ENCODE measurements at places on chromosomes 12 and 14. TPM values are rescaled to one million over a fixed set of nuclear protein-coding genes. Genes with fewer than 3 reads are reported as not detected.

Gene DHRS4
- 25.0 TPM for polyA plus RNA-seq

GRCh38 chr14:104882991-104883660 lies 18.1 kb downstream of the CEP170B start:
- no peaks in the 10 kb centered on the region for H3K27me3 ChIP-seq
- H3K36me3 ChIP-seq = peaks cover 15% of the 10 kb centered on the region
- no peak overlapping the region for H3K27ac ChIP-seq
- H3K4me3 ChIP-seq = no peak overlapping the region

DNA sequence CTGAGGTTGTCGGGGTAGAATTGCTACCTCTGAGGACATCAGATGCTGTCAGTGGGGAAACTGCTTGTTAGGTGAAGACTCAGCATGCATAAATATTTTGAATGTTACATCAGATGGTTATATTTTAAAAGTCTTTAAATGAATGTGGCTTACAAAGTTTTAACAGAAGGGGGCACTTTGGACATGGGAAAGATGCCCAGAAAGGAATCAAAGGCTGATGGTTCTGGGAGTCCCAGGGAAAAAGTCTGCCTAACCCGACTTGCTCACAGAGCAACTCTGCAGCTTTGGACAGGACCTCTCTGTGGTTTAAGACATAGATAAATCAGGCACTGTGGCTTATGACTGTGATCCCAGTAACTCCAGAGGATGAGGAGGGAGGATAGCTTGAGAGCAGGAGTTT lies 474.9 kb downstream of the ATP23 start:
- no peaks in the 10 kb centered on the region for H3K36me3 ChIP-seq
- H3K4me3 ChIP-seq = no peak overlapping the region
- no peak for DNase-seq
- no peaks in the 10 kb centered on the region for H3K27me3 ChIP-seq
- no peaks in the 10 kb centered on the region for H3K4me1 ChIP-seq
- H3K27ac ChIP-seq = no peak overlapping the region

Gene DDX11
- 23.9 TPM for polyA plus RNA-seq

GRCh38 chr14:78286210-78286609 lies 116.0 kb downstream of the NRXN3 start:
- no peak overlapping the region for H3K27ac ChIP-seq
- H3K36me3 ChIP-seq = no peaks in the 10 kb centered on the region
- no peaks in the 10 kb centered on the region for H3K27me3 ChIP-seq
- no peaks in the 10 kb centered on the region for H3K4me1 ChIP-seq
- no peak overlapping the region for H3K4me3 ChIP-seq
- no peak for DNase-seq

Gene FIGNL2
- 1.2 TPM for polyA plus RNA-seq

DNA sequence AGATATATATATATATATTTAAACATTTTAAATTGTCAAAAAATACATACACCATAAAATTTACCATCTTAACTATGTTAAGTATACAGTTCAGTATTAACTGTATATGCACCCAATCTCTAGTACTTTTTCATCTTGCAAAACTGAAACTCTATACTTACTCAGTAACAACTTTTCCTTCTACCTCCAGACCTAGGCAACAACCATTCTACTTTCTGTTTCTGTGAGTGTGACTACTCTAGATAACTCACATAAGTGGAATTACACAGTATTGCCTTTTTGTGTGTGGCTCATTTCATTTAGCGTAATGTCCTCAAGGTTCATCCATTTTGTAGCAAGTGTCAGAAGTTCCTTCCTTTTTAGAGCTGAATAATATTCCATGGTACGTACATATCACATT lies 8.2 kb downstream of the FAM234B start:
- no peak overlapping the region for H3K27ac ChIP-seq
- peaks cover 17% of the 10 kb centered on the region for H3K4me1 ChIP-seq
- no peaks in the 10 kb centered on the region for H3K36me3 ChIP-seq

- H3K27me3 ChIP-seq = no peaks in the 10 kb centered on the region
- H3K4me1 ChIP-seq = peaks cover 22% of the 10 kb centered on the region
- DNase-seq = peak; percentile 9
- H3K4me3 ChIP-seq = no peak overlapping the region
These were observed 105.0 kb downstream of the PPP2R5E start for GRCh38 chr14:63438065-63438757.

GRCh38 chr12:127729381-127729780 lies 537.6 kb upstream of the TMEM132C start:
- DNase-seq = no peak
- H3K27ac ChIP-seq = no peak overlapping the region
- H3K36me3 ChIP-seq = no peaks in the 10 kb centered on the region
- H3K27me3 ChIP-seq = no peaks in the 10 kb centered on the region

DNA sequence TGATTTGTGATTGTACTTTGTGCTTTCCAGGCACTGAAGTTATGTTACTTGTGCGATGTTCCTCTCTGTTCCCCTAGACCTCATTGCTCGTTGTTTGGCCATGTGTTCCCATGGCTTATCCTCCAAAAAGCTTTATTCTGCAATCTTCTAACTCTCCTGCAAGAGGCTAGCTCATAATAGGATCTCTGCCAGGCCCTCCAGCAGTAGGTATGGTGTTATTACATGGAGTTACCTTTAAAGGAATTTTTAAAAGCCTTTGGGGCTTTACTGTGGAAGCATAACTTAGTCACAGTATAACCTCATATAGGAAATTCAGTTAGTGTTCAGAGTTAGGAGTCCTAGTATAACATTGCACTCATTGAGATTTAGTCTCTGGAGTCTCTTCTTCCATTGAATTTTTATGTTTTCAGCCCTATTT lies 292.3 kb downstream of the RAD51B start:
- no peaks in the 10 kb centered on the region for H3K36me3 ChIP-seq
- no peak for DNase-seq
- H3K4me1 ChIP-seq = peaks cover 19% of the 10 kb centered on the region
- no peak overlapping the region for H3K27ac ChIP-seq

DNA sequence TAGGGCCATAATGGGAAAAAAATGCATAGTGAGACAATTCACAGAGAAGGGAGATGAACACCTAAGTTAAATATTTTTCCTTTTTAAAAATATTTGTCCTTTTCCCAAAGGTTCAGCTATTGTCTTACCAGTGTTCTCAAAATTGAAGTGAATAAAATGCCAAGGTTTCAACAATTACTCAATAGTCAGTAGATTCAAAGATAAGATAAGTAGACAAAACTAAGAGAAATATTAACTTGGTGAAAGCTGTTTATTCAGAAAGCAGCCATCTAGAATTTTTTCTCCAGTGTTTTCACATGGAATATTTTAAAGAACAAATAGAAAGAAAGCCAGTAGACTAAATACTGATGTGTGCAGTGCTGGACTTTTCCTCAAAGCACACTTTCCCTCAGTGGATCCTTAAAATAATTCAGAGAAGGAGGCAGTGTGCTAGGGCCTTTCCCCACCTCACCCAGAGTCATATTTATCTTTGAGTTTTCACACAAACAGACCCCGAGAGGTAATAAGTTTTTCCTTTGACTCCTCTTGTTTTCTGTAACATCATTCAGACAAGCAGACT lies 144.5 kb upstream of the PLEKHG7 start:
- H3K4me3 ChIP-seq = no peak overlapping the region
- peaks cover 9% of the 10 kb centered on the region for H3K4me1 ChIP-seq
- H3K27ac ChIP-seq = no peak overlapping the region
- H3K36me3 ChIP-seq = no peaks in the 10 kb centered on the region
- no peak for DNase-seq

Gene SERPINA10
- 20.2 TPM for polyA plus RNA-seq

- no peak for DNase-seq
- no peaks in the 10 kb centered on the region for H3K36me3 ChIP-seq
- H3K4me1 ChIP-seq = no peaks in the 10 kb centered on the region
- H3K27me3 ChIP-seq = no peaks in the 10 kb centered on the region
- no peak overlapping the region for H3K4me3 ChIP-seq
These were observed 97.8 kb downstream of the ETNK1 start for GRCh38 chr12:22722779-22723178.

Gene MYH6
- 0.01 TPM for polyA plus RNA-seq

- no peak overlapping the region for H3K27ac ChIP-seq
- no peaks in the 10 kb centered on the region for H3K36me3 ChIP-seq
- H3K4me1 ChIP-seq = no peaks in the 10 kb centered on the region
- DNase-seq = no peak
- H3K27me3 ChIP-seq = peaks cover 19% of the 10 kb centered on the region
These were observed 62.9 kb upstream of the LHX5 start for GRCh38 chr12:113534555-113534954.

GRCh38 chr12:30962047-30962446 lies 35.5 kb downstream of the TSPAN11 start:
- peaks cover 8% of the 10 kb centered on the region for H3K27me3 ChIP-seq
- no peak for DNase-seq
- no peak overlapping the region for H3K27ac ChIP-seq

- DNase-seq = no peak
- H3K27me3 ChIP-seq = peaks cover 3% of the 10 kb centered on the region
- H3K36me3 ChIP-seq = no peaks in the 10 kb centered on the region
- no peak overlapping the region for H3K27ac ChIP-seq
These were observed 127.6 kb upstream of the MED13L start for GRCh38 chr12:116404913-116405611.

- no peaks in the 10 kb centered on the region for H3K36me3 ChIP-seq
- peaks cover 46% of the 10 kb centered on the region for H3K4me1 ChIP-seq
- H3K27me3 ChIP-seq = no peaks in the 10 kb centered on the region
These were observed 8.6 kb downstream of the GLTP start for GRCh38 chr12:109871668-109872314.

Gene TMCC3
- polyA plus RNA-seq = not detected

Gene AQP2
- polyA plus RNA-seq = not detected

GRCh38 chr12:92602930-92603623 lies 99.7 kb upstream of the PLEKHG7 start:
- no peaks in the 10 kb centered on the region for H3K4me1 ChIP-seq
- H3K27ac ChIP-seq = no peak overlapping the region
- H3K4me3 ChIP-seq = no peak overlapping the region
- H3K36me3 ChIP-seq = no peaks in the 10 kb centered on the region
- no peaks in the 10 kb centered on the region for H3K27me3 ChIP-seq
- no peak for DNase-seq
